ENCODE measurements at places on chromosomes 6 and 20. TPM values are rescaled to one million over a fixed set of nuclear protein-coding genes. Genes with fewer than 3 reads are reported as not detected.

Gene SLPI
- not detected for total RNA-seq

Gene KHDC1
- total RNA-seq = 3.8 TPM

Gene GSTA3
- total RNA-seq = not detected

Gene DEFB127
- not detected for total RNA-seq

Data from hair follicle dermal papilla cell (primary cell).